ENCODE measurements at places on chromosomes 7 and 10. TPM values are rescaled to one million over a fixed set of nuclear protein-coding genes. Genes with fewer than 3 reads are reported as not detected.

GPR146 gene
- total RNA-seq: 33.9 TPM

FOXI2 gene
- 0.54 TPM for total RNA-seq

HOGA1 gene
- total RNA-seq: not detected

FRA10AC1 gene
- total RNA-seq: 2.4 TPM

MMD2 gene
- not detected for total RNA-seq

JCAD gene
- total RNA-seq: 1.3 TPM

METTL27 gene
- total RNA-seq: 0.27 TPM

HOXA9 gene
- 105 TPM for total RNA-seq

STARD3NL gene
- 34.5 TPM for total RNA-seq

CYP26A1 gene
- total RNA-seq: not detected

IFT22 gene
- total RNA-seq: 10.2 TPM

CFAP69 gene
- 2.4 TPM for total RNA-seq

OPN1SW gene
- not detected for total RNA-seq

DNA sequence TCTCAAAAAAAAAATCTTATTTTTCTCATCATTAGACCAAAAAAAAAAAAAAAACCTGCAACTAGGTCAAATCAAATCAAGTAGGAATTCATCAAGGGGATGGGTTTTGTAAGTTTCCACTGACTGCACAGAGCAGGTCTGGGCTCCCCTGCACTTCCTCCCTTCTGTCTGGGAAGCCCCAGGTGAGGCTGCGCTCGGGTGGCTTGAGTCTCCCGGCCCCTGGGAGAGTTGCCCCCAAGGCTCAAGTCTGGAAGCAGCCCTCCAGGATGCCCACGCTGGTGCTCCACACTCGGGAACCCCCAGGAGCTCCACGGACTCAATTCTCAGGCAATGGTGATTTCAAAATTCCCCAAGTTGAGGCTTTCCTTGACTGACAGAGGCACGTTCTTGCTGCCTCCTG, 41.7 kb upstream of the RBM33 start:
- no peak for DNase-seq

DNA sequence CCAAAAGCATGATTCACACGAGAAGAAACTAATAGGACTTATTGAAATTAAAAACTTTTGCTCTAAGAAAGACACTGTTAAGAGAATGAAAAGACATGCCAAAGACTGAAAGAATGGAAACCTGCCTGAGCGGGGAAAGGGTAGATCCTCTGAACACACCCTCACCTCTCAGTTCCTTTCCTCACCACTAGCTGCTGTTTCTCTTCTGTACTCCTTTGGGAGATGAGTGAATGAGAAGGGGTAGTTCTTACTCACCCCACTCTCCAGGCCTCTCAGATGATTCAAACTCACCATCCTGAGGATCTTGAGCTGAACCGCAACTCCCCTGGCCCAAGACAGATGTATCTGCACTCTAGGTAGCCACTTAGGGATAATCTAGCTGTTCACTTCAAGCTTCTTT, 41.9 kb downstream of the IQUB start:
- no peak for DNase-seq

GRCh38 chr7:40493609-40494051, 358.8 kb downstream of the SUGCT start:
- no peak for DNase-seq

GRCh38 chr10:105413997-105414396, 772.9 kb downstream of the SORCS3 start:
- DNase-seq: no peak

GRCh38 chr7:27295236-27295635, 52.6 kb downstream of the EVX1 start:
- no peak for DNase-seq

- DNase-seq: no peak
Observed at GRCh38 chr7:133115596-133115995, 33.7 kb upstream of the CHCHD3 start.

DNA sequence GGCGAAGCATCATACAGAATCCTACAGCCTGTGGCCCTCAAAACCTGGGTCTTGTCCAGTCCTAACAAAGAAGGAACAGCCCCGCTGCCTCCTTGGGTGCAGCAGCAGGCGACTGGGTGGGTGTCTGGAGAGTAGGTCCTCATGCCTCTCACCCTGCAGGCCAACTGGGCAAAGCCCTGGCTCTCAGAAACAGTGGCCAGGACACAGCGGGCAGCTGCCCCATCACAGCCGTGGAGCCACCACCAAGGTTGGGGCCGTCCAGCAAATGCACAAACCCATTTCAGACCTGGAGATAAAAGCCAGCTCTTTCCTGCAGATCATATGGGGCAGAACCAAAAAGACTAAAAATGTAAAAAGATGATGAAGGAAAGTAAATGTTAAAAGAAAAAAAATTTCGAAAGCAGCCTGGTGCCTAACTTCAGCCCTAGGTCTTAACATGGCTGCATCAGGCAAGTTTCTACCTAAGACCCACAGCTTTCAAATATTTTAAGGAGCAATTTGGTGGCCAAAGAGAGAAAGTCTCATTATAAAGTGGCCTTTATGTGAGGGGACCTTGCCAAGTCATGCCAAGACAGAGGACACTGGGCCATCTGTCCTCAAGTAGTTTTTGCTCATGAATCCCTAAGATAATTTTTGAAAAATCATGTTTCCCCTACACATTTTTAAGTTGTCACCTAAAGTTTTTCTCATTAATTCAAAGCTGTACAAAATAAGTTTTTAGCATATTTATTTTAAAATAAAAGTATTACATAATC, 142.1 kb downstream of the PAXIP1 start:
- no peak for DNase-seq

DNA sequence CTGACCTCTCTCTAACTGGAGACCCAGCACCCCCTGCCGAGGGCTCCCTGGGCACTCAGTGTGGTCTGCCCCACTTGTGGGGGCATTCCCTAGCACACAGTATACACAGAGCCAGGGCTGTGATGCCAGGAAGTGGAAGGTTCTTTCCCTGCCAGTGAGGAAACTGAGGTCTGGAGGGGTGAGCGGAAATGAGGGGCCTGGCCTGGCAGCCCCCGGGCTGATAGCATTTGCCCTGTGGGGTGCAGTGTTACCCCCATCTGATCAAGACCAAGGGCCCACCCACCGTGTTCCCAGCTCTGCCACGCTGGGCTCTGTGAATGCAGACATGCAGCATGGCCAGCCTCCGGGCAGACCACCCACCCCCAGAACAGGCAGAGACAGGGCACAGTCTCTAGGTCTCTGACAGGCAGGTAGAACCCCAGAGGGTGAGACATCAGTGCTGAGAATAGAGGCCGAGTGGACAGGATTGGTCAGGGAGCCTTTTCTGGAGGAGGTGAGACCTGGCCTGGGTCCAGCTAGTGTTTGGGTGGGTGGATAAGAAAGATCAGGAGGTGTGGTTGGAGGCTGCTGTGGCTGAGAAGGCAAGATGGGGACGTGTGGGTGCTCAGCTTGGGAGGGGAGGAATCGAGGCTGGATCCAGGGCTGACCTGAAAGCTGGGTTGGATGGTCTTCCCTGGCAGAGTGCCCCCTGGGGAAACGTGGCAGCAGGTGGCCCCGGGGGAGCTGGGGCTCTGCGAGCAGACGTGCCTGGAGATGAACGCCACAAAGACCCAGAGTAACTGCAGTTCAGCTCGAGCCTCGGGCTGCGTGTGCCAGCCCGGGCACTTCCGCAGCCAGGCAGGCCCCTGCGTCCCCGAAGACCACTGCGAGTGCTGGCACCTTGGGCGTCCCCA, 10.8 kb upstream of the ZNF862 start:
- no peak for DNase-seq

GRCh38 chr10:104122225-104123107, 495 bp downstream of the SFR1 start:
- DNase-seq: no peak

- DNase-seq: no peak
Observed at GRCh38 chr10:71309919-71310318, 9.1 kb upstream of the SLC29A3 start.

DNA sequence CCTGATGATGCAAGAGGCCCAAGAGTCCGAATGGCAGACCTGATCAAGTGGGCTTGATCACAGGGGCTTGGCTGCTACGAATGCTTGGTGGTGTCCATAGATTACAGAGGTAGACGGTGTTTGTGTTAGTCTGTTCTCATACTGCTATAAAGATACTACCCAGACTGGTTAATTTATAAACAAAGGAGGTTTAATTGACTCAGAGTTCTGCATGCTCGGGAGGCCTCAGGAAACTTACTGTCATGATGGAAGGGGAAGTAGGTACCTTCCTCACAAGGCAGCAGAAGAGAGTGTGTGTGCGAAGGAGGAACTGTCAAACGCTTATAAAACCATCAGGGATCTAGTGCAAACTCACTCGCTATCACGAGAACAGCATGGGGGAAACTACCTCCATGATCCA, 268.9 kb upstream of the KLF6 start:
- no peak for DNase-seq

DNA sequence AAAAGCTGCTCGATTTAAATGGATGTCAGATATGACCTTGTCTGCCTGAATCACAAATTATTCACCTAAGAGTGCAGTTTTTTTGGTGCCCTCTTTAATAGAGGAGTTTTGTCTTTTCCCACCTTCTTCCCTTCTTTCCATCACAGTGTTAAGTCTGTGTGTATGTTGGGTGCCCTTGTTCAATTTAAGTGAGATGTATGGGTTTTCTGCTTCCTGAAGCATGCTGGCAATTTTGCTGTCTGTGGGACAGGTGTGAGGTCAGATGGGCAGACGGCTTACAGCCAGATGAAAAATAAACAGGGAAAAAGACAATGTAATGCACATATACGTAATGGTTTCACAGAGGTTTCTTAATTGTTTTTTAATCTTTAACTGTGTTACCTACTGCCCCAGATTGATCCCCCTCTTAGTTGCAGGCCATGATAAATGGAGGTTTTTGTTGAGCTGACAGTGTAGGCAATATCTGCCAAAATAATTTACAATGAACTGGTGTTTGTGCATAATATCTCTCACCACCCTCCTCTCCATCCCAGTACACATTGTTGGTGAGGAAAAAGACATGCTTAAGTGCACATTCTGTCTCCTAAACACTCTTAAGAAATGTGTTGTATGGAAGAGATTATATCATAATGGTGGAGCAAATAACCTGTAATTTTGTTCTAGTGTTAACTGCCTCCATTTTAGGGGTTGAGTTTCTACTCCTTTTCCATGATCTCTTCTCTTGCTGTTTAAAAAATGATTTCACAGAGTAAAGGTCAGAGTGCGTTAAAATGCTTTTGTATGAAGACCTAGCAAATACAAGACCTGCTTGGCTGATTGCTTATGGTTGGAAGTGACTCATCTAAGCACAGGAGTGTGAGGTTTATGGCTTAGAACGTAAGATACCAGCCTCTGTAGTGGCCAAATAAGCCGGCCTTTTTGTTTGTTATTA, 123.9 kb downstream of the LRRC4 start:
- DNase-seq: no peak

- DNase-seq: no peak
Observed at GRCh38 chr7:107292591-107292990, 123.8 kb downstream of the HBP1 start.

DNA sequence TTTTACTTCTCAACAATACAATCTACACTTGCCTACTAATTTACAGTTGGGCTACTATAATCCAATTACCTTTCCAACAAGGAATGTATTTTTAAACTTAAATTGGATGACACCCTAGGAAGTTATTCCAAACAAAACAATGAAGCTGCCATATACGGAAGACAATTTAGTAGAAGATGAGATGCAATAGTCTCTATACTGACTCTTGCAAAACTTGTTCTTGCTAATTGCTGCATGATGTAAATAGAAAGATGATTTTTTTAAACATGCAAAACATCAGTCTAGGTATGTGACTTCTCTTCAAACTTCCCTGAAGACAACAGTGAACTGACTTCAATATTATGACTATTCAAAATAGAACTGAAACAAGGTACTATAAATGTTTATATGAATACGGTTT, 17.6 kb downstream of the NT5C3A start:
- DNase-seq: no peak

GRCh38 chr10:98509745-98510144, 63.0 kb upstream of the HPS1 start:
- no peak for DNase-seq

GRCh38 chr7:54897891-54898290, 120.9 kb upstream of the EGFR start:
- DNase-seq: no peak

DNA sequence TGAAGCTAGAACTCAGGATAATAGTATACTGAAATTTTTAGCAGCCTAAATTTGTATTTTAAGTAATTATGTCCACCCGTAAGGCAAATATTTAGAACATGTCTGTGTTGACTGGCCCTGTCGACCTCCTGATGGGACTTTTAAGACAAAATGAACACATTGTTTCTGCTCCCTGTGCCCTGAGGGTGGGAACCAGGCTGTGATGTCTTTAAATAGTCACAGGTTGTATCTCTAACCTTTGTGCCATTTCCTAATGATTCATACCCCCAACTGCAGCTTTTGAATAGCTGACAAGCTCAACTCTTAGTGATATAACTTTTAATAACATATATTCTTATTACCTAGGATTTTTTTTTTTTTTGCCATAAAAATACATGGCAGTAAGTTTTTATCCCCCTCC, 494.9 kb upstream of the AKR1E2 start:
- no peak for DNase-seq

DNA sequence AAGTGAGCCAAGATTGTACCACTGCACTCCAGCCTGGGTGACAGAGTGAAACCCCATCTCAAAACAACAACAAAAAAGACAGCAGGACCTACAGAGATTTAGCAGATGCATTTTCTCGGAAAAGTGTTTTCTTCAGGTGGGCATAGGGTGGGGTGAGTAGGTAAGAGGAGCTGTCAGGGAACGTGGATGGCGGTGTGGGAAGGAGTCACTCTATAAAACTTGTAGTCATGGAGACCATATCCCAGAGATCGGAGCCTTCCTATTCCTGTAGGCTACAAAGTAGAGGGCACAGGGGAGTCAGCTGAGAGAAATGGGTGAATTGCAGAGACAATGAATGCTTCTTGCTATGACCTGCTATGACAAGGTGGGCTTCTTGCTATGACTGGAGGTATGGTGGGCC, 283.0 kb upstream of the FOXK1 start:
- no peak for DNase-seq

DNA sequence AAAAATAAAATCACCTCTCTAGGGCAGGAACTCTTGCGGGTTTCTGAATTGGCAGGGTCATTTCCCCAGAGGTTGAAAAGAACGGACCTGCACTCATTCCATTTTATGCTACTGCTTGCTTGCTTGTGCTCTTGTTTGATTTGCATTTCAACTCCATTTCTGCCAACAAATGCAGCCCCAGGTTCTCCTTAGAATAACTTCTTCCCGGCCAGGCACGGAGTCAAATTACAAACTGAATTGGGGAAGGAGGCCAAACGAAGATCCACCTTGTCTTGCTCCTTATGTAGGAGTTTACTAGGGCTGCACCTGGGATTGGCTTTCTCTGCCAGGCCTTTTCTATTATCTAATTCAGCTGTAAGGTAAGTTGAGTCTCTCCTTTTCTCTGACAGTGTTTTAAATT, 79.6 kb downstream of the HGF start:
- no peak for DNase-seq

DNA sequence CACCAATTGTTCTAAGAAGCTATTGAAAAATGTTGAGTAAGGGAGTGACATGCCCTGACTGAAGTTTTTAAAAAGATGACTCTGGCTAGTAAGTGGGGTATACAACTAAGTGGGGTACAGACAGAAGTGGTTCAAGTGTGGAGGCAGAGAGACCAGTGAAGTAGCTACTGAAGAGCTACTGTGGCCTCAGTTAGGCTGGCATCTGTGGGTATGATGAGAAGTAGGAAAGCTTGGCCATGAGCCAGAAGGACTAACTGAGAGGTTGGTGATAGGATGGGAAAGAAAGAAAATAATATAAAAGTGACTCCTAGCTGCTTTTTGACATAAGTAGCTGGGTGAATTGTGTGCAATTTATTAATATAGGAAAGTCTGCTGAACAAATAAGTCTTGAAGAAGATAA, 176.6 kb downstream of the SEMA3D start:
- no peak for DNase-seq

GRCh38 chr10:26567351-26567721, 129.2 kb downstream of the APBB1IP start:
- DNase-seq: no peak

GRCh38 chr10:79084012-79084971, 15.5 kb downstream of the ZMIZ1 start:
- DNase-seq: peak; percentile 94

All from hematopoietic multipotent progenitor cell (in vitro differentiated cells).